Retinal pigment epithelial cell (primary cell): ENCODE measurements at places on chromosomes 5 and 9.

DNA sequence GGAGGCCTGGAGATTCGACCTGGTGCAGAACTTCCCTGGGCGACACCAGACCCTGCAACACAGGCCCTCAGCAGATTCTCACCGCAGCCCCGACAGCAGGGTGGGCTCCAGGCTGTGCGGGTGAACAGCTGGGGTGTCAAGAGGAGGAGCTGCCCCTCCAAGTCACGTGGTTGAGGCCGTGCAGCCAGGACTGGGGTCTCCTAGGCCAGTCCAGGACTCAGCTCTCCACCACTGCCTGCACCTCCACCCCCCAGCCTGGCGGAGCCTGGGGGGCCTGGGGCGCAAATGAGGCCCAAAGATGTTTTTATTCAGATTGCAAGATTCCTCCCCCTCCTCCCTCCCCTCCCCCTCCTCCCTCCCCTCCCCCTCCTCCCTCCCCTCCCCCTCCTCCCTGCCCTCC is 9.2 kb upstream of the AGPAT2 start:
- DNase-seq = no peak

DNA sequence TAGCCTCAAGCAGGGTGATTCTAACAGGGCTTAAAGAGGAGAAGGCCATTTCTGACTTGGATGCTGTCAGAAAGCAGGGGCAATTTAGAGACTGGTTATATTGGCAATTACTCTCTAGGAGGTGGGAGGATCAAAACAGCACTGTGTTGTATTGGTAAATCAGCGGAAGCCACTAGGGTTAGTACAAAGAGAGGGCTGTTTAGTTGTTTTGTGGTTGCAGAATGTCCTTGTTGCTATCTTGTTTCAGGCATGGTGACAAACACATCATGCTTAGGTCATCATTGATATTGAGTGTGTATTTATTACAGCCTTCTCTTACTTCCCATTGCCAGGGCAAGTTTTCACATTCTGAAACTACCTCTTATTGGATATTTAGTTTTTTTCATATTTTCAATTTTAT is 165.3 kb downstream of the TAF11L14 start:
- DNase-seq = no peak

DNA sequence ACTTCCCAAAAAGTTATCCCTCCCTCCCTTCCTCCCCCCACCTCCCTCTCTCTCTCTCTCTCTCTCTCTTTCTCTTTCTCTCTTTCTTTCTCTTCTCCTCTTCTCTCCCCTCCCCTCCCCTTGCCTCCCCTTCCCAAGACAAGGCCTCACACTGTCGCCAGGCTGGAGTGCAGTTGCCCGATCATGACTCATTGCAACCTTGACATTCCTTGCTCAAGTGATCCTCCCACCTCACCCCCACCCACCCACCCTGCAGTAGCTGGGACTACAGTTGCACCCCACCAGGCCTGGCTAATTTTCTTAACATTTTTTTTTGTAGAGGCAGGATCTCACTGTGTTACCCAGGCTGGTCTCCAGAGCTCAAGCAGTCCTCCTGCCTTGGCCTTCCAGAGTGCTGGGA is 32.8 kb downstream of the VPS13A start:
- DNase-seq = no peak

GRCh38 chr9:120242116-120242811 is 337.7 kb downstream of the CDK5RAP2 start:
- DNase-seq = no peak

DNA sequence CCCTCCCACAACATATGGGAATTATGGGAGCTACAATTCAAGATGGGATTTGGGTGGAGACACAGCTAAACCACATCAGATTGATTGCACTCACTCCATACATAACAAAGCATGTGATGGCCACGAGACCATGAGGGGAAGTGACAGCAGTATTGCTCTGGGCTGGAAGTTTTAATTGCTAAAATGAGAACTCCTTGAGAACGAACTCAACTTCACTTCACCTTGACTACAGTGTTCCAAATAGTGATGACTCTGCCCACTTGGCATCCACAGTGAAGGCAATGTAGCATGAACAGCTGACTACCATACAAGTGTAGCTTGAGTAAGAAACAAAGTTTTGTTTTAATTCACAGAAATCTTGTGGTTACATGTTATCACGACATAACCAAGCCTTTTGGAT is 739 bp upstream of the SPINK7 start:
- peak; percentile 30 for DNase-seq

DNA sequence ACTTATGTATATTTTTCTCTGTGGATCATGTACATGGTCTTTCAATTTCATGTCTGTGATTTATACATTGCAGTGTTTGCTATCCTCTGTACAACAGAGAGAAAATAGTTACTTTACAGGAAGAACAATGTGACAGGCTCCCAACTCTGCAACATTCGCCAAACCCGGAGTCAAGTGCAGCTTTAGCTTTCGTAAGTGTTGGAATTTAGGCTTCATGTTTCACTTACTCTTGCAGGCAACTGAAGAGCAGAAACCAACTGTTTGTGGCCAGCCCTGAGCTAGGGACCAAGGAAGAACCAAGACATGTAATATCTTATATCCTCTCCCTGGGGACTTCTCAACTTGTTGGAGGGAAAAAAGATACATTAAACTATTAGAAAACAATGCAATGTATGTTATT is 147.9 kb downstream of the C5orf15 start:
- no peak for DNase-seq

- DNase-seq = no peak
Measured at GRCh38 chr5:76351176-76351575, 51.9 kb upstream of the IQGAP2 start.

GRCh38 chr5:1347571-1347970 is 2.7 kb upstream of the CLPTM1L start:
- DNase-seq = no peak

- no peak for DNase-seq
Measured at GRCh38 chr5:88480245-88480644, 211.6 kb upstream of the TMEM161B start.

- DNase-seq = no peak
Measured at GRCh38 chr5:87413343-87413645, 564 bp upstream of the CCNH start.

GRCh38 chr9:89854715-89855475 is 250.1 kb downstream of the GADD45G start:
- DNase-seq = no peak

- no peak for DNase-seq
Measured at GRCh38 chr5:169803077-169803981, 166.3 kb downstream of the DOCK2 start.

DNA sequence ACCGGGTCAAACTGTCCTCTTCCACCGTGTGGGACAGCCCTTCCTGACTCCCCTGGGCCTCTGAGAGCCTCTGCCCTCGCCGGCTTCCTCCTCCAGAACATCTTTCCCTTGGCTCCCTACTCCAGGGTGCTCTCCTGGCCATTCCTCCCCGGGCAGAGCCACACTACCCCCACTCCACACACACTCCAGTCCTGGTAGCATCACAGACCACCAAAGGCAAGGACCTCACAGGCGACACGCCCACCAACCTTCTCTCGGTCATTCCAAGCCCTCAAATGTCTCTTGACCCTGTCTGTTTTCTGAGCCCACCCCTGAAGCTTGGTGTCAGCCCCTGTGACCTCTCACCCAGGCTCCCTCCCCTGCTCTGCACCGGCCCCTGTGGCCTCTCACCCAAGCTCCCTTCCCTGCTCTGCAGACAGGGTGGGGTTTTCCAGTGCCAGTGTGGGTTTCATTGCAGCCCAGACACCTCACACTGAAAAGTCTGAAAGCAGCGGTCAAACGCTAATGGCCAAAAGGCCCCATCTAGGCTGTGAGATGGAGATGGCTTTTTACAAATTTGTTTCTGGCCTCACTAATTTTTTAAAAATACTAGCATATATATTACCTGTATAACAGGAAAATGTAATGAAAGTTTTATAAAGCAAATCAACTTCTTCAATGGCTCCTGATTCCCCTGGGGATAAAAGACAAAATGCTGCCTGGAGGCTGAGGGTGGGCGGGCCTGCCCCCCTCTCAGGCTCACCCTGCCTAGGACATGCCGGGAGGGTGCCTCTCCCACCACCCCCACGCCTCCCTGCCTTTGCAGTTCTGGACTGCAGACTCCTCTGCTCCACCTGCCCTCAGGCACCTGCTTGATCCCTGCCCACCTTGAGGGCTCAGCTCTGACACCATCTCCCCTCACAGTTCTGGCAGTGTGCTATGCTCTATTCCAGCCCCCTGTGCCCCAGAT is 10.5 kb downstream of the LRRC26 start:
- no peak for DNase-seq

DNA sequence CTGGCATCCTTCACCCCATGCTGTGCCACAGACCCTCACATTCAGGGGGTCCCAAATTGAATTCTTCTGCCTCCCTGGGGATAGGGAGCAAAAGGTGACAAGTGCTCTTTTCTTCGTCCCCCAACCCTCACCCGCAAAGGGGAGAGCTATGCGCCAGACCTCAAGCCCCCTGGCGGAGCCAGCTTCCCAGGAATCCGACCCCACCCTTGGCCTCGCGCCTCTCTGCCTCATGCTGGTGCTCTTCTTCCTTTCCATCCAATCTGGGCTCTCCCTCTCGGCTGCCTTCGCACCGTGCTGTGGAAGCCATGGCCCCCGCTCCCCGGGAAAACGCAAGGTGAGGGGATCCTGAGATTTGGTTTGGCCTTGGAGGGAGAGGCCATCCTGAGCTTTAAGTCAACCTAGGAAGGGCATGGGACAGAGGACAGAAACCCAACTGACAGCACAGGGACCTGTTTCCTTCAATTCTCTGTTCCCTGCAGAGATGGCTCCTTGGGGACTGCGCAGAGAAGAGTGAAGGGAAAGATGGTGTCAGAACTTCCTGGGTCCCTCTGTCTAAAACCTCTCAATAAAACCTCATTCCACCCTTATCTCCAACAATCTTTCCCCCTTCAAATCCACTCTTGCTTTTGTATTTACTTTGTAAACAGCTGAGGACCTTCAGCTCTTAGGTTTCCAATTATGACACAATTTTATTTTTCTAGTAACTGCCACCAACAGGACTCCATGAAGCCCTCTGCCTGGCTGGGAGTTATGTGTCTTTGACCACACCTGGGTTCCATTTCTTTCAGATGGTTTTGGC is 36.3 kb upstream of the CRB2 start:
- no peak for DNase-seq

- no peak for DNase-seq
Measured at GRCh38 chr5:163453705-163454104, 6.2 kb downstream of the NUDCD2 start.

- DNase-seq = no peak
Measured at GRCh38 chr5:54969856-54970828, 15.3 kb downstream of the ESM1 start.

GRCh38 chr5:129459777-129460671 is at the start of gene ADAMTS19:
ADAMTS19 (plus strand) TSS chr5:129460298; CDS start chr5:129460392, 94 bp downstream.
- DNase-seq = no peak

DNA sequence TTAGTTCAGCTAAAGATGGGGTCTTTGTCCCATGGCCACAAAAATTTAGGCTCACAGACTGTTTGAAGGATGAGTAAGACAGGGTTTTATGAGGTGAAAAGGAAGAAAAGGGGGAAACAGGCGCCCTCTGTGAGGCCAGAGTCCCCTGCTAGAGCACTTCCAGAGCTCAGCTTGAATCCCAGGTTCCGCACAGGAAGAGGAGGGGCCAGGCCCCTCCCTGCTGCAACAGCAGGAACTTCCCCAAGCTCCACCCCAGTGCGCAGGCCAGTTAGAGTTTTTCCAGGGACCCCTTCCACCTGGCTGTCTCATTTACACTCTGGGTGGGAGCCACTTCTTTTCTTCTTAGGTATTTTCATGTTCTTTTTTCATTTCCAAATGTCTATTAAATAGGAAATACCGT is 480.8 kb downstream of the PSAT1 start:
- DNase-seq = no peak

DNA sequence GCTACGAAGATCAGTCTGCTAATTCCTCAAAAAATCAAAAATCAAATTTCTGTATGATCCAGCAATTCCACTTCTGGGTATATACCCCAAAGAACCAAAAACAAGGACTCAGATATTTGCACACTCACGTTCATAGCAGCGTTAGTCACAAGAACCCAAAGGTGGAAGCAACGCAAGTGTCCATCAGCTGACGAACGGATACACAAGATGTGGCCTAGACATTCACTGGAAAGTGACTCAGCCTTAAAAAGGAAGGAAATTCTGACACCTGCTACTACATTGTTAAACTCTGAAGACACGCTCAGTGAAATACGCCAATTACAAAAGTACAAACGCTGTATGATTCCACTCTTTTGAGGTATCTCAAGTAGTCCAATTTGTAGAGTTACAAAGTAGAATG is 93.3 kb downstream of the OTULIN start:
- no peak for DNase-seq

DNA sequence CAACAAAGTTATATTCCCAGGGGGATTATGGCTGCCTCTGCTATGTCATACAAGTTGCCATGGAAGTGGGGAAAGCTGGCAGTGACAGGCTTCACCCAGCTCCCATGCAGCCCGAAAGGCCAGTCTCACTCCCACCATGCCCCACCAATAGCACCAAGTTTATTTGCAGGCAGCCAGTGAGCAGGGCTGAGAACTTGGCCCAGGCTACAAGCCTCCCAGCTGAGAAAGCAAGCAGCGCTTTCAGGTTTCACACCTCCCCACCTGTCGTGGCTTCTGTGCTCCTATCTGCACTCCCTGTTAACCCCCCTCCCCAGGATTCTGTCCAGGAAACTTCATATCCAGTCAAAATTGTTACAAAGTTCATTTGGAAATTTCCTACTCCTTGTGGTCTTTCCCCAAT is 155.0 kb downstream of the SAXO1 start:
- peak; percentile 10 for DNase-seq

GRCh38 chr5:56148453-56148971 is 84.6 kb downstream of the ANKRD55 start:
- no peak for DNase-seq

- DNase-seq = peak; percentile 97
Measured at GRCh38 chr9:23826120-23826629, at the start of gene ELAVL2. ELAVL2 (minus strand) TSS chr9:23826240; CDS start chr9:23762234, 64,006 bp downstream.

DNA sequence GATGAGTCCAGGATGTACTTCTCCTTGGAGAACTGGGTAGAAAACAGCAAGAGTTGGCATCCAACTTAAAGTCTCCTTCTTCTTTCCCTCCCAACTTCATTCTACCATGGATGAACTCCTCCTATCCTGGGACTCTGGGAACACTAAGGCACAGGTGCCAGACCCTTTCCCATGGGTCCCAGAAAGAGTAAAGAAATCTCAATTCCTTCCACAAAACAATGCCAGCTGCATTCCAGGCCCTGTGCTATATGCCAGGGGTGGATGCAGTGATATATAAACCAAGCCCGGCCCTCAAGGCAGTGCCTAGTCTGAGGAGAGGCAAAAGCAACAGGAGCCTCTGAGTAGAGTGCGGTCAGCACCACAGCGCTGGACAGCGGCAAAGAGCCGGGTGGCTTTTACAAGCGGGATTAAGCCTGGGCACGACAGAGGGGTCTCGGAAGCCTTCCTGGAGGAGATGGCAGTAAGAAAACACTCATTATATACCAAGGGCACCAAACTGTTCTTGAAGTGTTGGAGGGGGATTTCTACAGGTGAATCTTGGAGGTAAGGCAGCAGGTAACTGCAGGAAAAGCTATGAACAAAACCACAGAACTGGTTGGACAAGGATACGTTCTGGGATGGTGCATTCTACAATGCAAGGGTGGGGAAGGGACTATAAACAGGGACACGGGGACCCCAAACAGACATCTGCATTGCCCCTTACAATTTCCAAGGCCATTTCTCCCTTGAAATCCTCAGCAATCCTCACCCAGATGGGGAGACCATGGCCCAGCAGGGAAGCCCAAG is 16.4 kb upstream of the TOR2A start:
- DNase-seq = no peak

- DNase-seq = no peak
Measured at GRCh38 chr9:23041466-23041865, 594.8 kb downstream of the DMRTA1 start.
